ENCODE measurements at places on chromosomes 11 and 22.

DNA sequence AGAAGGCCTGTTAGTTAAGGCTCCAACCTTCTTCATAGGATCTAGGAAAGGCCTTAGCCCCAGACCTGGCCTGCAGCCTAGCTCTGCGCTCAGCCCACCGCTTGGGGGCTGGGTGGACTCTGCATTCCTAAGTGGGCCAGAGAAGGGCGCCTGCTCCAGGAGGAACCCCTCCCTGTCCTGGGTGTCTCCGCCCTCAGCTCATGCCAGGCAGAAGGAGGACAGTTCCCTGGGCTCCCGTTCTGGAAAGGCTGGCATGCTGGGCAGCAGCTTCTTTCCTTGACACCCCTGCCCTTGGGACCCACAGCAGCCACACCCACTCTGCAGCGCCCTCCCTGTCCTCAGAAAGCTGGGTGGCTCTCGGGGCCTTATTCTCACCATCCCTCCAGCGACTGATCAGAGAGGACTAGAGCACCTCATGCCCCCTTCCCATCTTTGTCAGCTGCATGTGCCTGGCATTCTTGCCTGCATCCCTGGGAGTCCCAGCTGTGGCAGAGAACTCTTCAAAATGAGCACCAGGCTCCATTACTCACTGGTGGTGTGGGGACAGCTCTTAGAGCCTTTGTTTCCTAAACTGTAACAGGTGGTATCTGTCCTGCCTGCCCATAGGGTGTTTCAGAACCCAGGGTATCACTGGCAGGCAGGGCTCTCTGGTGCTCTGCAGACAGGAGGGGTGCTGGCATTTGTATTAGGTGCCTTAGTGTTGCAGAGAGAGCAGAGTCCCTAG, 20.3 kb upstream of the MYRF start:
- H3K36me3 ChIP-seq: no peaks in the 10 kb centered on the region
- no peak overlapping the region for H3K27ac ChIP-seq
- H3K27me3 ChIP-seq: no peaks in the 10 kb centered on the region
- DNase-seq: no peak

DNA sequence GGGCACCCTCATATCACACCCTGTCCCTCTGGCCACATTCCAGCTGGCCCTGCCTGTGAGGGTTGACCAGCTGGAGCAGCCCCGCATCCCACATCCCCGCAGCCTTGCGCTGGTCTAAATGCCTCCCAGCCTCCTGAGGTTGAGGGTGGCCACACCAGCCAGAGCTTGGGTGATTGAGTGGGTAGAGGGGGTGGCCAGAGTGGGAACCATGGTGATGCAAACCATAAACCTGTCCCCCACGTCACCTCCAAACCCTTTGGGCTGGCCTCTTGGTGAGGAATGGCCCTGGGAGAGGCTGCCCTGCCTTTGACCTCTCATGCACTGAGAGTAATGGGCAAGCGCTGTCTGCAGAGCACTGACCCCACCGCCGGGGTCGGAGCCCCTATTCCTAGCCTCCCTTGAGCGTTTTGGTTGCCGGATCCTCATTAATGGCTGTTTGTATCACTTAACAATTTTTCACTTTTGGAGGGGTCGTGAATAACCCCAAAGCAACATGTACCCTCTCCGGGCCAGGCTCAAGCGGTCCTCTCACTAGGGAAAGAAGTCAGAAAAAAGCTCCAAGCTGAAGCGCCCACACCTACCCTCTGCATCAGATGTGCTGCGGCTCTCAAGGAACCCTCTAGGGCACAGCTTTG, 16.0 kb upstream of the KCNQ1OT1 start:
- no peaks in the 10 kb centered on the region for H3K27me3 ChIP-seq
- no peaks in the 10 kb centered on the region for H3K4me1 ChIP-seq
- no peak for DNase-seq
- H3K36me3 ChIP-seq: no peaks in the 10 kb centered on the region
- no peak overlapping the region for H3K4me3 ChIP-seq
- H3K27ac ChIP-seq: no peak overlapping the region

DNA sequence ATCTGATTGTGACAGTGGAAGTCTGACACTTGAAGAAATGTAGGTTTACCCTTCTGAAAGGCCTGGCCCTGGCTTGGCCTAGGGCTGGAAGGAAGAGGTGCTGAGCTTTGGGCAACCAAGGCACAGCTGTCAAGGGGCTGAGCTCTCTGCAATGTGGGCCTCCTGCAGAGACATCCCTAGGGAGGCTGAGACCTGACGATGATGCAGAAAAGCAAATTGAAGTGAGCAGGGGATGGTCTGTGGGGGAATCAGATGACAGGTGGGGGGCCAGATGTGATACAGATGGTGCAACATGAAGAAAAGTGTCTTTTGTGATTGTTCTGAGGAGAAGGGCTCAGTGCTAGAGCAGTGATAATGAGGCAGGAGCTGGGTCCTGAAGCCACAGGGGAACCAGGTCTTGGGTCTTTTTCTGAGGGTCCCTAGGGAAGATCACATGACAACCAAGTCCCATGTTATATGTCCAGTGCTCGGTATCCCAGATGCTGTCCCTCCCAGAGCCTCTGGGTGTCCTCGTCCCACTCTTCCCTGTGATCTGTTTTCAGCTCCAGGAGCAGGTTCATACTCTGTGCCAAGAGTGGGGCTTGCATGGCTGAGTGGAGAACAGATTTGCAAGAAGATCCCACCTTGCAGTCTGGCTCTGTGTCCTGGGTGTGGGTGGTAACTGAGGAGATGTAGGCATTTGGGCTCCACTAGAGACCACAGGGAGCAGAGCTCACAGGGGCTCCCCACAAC, 79.9 kb upstream of the VPREB1 start:
- H3K4me3 ChIP-seq: no peak overlapping the region
- no peaks in the 10 kb centered on the region for H3K27me3 ChIP-seq
- peak overlapping the region; percentile 94 for H3K27ac ChIP-seq
- peaks cover 51% of the 10 kb centered on the region for H3K4me1 ChIP-seq
- H3K36me3 ChIP-seq: no peaks in the 10 kb centered on the region

DNA sequence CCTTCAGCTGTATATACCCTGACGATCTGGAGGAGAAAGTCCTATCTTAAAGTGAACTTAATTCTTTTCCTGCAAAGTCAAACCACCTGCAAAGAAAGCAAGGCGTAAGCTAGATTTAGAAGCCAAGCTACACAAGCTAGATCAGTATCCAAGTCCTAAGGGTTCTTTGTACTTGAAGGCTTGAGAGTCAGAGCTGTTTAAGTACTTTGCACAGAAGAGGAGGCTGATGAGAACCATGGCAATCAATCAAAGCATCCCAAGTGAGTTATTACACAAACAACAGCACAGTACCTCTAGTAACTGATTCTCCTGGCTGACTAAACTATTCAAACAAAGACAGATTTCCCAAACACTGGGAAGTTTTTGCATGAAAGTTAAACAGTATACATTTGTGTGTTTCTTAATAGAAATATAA, 1.9 kb downstream of the CDON start:
- no peaks in the 10 kb centered on the region for H3K36me3 ChIP-seq
- peaks cover 67% of the 10 kb centered on the region for H3K27me3 ChIP-seq
- H3K4me1 ChIP-seq: peaks cover 7% of the 10 kb centered on the region
